ENCODE measurements at places on chromosomes 11 and 22.

GRCh38 chr11:124681421-124681820 lies 7.7 kb downstream of the SPA17 start:
- no peak for DNase-seq

- DNase-seq = no peak
Observed at GRCh38 chr11:103587901-103588788, 448.3 kb upstream of the DDI1 start.

DNA sequence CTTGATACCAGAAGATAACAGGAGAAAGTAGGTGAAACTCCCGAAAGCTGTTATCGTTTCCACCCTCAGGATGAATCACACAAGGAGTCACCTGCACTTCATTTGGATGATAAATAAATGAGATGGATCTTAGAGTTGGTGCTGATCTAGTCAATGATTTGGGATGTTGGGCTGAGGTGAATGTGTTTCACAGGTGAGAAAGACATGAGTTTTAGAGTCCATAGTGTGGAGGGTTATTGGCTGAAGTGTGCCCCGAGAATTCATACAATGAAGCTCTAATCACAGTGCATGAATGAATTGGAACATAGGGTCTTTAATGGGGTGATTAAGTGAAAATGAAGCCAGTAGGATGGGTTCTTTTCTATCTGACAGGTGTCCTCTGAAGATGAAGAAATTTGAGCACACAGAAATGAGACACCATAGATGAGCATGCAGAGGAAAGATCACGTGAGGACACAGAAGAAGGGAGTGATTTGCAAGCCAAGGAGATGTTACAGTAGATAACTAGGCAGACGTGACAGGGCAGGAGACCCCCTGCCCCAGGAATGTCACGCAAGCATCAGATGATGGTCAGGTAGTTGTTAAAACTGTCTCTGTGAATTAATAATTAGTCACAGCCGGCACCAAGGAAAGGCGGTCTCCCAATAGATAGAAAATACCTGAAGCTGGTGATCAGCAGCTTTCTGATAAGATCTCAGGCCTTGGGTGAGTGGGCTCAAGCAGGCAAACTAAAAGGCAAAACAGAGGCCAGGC lies 60.3 kb upstream of the IGLL5 start:
- DNase-seq = no peak

GRCh38 chr11:93895106-93895862 lies 44.9 kb upstream of the VSTM5 start:
- DNase-seq = no peak

DNA sequence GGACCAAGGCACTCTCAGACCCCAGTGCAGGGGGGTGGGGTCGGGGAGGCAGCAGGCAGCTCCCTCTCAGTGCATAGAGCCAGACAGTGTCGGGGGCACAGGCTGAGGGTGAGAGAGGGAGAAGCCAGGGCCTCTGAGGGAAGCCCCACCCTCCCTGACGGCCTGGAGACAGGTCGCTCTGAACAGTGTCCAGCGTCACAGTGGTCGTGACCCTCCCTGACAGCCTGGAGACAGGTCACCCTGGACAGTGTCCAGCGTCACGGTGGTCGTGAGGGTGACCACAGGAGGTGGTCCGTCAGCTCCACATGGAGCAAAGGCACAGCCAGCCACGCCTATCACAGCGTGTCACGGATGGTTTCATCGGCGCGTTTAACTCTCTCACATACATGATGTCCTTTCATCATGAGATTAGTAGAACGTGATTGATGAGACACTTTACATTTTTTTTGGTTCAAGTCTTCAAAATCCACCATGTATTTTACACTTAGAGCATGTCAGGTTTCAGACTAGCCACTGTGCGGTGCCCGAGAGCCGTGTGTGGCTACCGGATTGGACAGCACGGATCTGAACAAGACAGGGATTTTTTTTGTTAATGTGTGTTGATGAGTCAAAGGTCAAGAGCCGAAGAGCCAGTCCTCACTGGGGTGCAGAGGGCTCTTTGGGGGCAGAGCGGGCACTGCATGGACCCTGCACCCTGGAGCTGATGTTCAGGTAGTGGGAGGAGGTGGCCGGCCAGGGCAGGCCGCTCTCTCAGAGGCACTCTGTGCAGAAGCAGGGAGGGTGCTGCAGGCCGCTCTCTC lies 23.9 kb upstream of the PANX2 start:
- DNase-seq = no peak

DNA sequence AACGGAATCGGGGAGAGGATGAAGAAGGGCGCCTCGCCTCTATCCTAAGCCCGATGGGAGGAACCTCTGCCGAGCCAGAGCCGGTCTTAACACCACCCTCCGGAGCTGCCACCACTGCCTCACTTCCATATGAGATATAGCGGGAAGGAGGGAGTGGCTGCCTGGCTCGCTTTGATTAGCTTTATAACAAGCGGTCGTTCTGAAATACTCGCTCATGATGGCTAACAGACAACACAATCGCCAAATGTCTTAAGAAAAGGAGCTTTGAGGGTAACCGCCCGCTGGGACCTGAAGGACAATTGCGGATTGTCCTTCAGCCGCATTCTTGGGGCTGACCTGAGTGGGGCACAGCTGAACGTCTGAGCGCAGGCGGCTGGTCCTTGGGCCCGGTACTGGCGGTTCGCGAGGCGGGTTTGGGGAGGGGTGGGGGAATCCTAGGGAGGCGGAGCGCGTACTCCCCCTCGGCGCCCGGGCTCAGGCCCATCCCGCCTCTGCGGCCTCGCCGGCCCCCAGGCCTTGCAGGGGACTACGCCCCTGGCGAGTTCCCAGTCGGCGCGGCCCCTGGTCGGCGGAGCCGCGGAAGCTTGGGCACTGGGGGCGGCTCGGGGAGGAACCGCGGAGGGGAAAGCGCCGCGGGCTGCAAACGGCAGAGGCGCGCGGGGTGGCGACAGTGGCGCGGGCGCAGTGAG lies at the start of gene PLAAT5:
PLAAT5 (minus strand) TSS at position 617 of the 689 bp plus-strand sequence; CDS start at position 484, 133 bp downstream.
- DNase-seq = peak; percentile 22

GRCh38 chr11:34439610-34440198 lies 970 bp downstream of the CAT start:
- no peak for DNase-seq

DNA sequence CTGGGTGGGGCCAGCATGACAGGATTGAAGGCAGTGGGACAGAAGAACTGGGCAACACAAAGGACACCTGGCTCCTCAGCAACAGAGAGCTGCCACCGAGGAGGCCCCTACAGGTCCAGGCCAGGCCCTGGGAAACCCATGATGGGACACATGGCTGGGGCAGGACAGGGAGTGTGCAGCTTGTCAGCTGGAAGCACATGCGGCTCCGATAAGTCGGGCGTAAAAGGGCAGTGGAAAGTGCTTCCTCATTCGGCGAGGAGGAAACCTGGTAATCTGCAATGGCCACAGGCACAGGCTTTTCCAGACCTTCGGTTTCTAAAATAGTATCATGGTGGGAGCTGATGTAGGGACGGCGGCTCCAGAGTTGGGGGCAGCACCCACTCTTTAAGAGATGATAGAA lies 16.5 kb downstream of the GNAZ start:
- DNase-seq = no peak

DNA sequence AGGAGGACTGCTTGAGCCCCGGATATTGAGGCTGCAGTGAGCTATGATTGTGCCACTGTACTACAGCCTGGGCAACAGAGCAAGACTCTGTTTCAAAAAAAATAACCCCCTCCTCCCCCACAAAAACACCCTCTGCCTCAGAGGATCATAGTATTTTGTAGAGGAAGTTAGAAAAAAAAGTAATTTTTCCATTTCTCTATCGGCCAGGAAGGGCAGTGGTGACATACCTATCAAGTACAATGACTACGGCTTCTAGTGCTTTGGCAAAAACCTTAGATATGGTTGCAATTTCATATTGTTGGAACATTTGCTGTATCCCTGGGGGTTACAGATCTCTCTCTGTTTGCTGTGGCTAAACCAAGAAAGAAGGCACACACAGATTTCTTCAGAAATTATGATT lies 28.9 kb downstream of the C2CD3 start:
- no peak for DNase-seq

DNA sequence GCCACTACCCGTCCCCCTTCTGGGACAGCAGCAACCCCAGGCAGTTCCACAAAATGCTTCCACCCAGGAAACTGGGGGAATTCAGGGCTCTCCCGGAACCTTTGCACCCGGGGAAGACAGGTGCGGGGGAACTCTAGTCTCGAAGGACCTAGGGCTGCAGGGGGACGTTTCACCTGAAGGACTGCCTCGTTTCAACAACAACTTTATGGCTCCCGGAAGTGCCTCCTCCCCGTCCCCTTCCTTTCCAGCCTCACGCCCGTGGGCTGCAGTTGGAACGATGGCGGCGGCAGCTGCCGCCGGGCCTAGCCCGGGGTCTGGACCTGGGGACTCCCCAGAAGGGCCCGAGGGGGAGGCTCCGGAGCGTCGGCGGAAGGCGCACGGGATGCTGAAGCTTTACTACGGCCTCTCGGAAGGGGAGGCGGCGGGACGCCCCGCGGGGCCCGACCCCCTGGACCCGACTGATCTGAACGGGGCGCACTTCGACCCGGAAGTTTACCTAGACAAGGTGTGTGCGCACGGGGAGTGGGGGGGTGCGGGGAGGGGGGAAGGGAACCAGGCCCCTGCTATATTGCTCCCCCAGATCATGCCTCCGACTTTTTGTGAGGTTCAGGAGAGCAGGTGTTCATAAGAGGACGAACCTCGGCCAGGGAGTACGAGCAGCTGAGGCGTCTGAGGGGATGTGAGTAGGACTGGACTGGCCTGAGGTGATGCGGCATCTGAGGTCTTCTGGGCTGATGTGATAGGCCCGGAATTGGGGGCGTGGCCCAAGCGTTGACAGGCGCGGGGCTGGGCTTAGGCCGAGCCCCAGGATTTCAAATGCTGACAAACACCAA lies at the start of gene VPS51:
VPS51 (plus strand) TSS at position 241 of the 833 bp plus-strand sequence; CDS start at position 278, 37 bp downstream.
- peak; percentile 74 for DNase-seq

- DNase-seq = no peak
Observed at GRCh38 chr11:114938799-114939198, 260.5 kb downstream of the NXPE2 start.

DNA sequence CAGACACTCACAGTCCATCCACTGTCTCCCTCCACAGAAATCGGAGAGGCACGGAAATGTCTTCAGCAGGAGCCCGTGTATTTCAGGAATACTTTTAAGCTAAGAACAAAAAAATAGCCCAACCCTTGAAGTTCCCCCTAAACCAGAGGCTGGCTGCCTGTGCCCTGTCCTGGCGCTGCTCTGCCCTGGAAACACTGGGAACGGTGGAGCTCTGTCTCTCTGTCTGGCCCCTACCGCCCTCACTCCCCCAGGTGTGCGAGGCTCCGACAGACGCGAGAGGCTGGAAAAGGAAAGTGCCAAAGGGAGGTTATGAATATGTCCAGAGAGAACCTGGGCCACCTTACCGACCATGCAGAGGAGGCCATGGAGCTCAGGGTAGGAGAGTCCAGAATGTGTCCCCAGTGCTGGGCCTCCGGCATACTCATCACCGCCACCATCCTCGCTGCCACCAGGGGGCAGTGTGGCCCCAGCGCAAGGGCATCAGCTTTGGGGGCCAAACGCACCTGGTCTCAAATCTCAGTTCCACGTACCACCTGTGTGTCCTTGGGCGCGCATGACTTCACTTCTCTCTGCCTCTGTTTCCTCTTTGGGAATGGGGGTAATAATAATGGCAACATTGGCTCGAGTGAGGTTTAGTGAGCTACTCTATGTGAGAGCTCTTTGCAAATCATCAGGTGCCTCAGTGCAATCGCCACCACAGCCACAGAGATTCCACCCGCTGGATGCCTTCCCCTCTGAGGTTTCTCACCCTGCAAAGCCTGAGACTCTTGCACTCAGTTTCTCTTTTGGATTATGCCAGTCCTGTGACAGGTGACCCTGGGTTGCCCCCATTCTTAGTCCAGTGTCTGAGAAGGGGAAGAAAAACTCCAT lies 10.4 kb upstream of the SLCO2B1 start:
- peak; percentile 77 for DNase-seq

- DNase-seq = peak; percentile 64
Observed at GRCh38 chr22:45284705-45285262, at the start of gene UPK3A. TSS of gene UPK3A (plus strand) at chr22:45284949. CDS start at chr22:45285014, 65 bp downstream.

- peak; percentile 15 for DNase-seq
Observed at GRCh38 chr11:48055292-48056132, 75.2 kb downstream of the PTPRJ start.

- no peak for DNase-seq
Observed at GRCh38 chr11:2580571-2581001, 119.2 kb downstream of the KCNQ1OT1 start.

- no peak for DNase-seq
Observed at GRCh38 chr22:26109686-26110315, 59.5 kb upstream of the SEZ6L start.

DNA sequence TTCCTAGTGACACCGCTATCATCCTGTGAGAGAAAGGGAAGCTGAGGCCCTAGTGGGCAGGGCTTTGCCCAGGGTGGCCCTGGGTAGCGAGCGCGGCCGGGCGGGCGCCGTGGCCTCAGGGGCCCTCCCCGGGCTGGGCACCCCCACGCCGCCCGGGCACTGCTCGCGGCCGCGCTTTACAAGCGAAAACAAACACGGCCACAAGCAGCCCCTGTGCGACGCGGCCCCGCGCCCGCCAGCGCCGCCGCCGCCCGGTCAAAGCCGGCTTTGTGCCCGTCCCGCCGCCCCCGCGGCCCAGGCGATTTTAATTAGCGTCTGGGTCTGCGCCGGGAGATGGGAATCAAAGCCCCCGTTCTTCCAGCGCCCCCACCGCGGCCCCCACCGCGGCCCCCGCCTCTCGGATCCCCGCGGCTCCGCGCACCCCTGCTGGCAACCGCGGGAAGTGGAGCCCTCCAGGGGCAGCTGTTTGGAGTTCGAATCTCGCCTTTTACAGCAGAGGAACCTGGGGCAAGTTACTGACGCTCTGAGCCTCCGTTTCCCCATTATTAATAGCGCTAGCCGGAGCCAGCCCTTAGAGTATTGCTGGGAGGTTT lies 47.9 kb downstream of the CHRDL2 start:
- DNase-seq = no peak

GRCh38 chr11:72443016-72443415 lies 8.7 kb upstream of the CLPB start:
- DNase-seq = no peak

GRCh38 chr11:134531327-134532130 lies 119.5 kb upstream of the B3GAT1 start:
- DNase-seq = no peak

GRCh38 chr22:46460857-46461256 lies 76.6 kb downstream of the CELSR1 start:
- no peak for DNase-seq

GRCh38 chr11:88657076-88657738 lies 319.7 kb upstream of the CTSC start:
- no peak for DNase-seq

DNA sequence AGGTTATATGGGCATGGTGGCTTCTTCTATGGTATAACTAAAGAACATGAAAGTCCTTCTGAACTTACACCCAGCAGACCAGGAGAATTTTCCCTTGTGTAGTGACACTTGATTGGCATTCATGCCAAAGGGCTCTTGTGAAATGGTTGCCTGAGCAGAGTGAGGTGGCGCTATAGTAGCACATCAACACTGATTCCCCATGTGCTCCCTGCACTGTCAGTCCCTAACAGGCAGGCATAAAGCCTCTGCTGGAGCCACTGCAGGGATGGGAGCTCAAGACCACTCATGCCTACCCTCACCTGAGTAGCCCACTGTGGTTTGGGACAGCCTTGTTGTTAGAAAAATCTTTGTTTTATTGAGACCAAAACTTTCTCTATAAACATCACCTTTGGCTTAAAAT lies 92.6 kb upstream of the LIN7C start:
- DNase-seq = no peak
